D721Med (cell line): ENCODE measurements at places on chromosomes 12 and 14.

GRCh38 chr12:49672301-49673217 is 34.6 kb downstream of the FMNL3 start:
- no peak for DNase-seq

DNA sequence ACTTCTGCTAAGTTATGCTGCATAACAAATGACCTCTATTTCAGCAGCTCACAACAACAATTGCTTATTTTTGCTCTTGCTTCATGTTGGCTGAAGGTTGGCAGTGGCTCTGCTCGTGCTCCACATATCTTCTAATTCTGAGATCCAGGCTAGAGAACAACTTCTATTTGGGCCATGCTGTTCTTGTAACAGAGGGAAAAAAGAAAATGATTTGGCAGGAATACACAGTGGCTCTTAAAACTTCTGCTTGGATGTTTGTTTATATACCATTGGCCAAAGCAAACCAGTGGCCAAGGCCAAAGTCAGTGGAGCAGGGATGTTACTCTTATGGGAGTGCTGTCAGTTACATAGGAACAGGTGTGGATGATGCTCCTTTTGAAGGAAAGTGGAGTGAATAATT is 32.1 kb downstream of the GPHN start:
- DNase-seq, result no peak

DNA sequence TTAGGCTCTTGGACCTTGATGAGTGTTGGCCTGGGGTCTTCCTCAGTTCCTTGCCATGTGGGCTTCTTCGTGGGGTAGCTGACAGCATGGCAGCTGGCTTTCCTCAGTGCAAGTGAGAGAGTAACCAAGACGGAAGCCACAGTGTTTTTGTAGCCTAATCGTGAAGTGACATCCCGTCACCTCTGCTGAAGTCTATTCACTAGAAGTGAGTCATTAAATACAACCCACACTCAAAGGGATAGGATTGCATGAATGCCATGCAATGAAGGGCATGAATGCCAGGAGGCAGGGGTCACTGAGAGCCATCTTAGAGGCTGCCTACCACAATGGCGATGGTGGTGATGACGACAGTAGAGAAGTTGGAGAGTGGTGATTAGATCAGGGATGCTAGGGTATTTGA is 13.5 kb upstream of the ASIC1 start:
- DNase-seq, result no peak

DNA sequence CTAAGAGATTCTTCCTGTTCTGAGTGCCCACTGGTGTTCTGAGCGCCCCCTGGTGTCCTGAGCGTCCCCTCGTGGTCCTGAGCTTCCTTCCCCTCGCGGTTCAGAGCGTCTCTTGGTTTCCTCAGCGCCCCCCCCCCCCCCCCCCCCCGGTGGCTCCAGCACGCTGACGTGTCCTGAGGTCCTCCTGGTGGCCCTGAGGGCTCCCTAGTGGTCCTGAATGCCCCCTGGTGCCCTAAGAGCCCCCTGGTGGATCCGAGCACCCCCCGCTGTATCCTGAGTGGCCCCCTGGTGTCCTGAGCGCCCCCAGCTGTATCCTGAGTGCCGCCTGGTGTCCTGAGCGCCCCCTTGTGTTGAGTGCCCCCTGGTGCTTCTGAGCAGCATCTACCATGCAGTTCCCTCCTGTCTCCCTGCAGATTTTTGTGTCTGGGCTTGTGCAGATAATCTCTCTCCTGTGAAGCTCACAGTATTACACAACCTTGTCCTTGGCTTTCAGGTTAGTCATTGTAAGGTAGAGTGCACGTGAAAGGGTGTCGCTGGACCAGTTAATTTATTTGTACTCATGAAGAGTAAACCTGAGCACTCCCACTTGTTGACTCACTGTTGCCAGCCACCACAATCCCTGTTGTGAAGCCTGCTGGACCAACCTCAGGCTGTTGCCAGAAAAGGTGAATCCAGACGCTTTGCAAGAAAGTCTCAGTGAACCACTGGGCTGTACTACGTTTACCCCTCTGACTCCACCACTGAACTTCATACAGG is 1168.4 kb downstream of the TMEM121 start:
- DNase-seq, result no peak

DNA sequence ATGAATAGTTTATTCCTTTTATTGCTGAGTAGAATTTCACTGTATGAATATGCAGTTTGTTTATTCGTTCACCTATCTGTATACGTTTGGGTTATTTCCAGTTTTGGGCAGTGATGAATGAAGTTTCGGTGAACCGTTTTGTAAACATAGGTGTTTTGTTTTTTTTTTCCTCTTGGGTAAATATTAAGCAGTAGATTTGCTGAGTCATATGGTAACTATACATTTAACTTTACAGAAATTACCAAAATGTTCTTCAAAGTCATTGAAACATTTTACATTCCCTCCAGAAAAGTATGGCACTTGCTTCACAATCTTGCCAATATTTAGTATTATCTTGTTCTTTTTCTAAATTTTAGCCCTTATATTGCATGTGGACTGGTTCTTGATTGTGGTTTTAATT is 3.8 kb upstream of the ABCC9 start:
- DNase-seq, result no peak

GRCh38 chr12:65886996-65887395 is 62.7 kb downstream of the HMGA2 start:
- no peak for DNase-seq

GRCh38 chr12:4011597-4011996 is 138.4 kb upstream of the PARP11 start:
- no peak for DNase-seq

- no peak for DNase-seq
These were observed 102.5 kb downstream of the LGMN start for GRCh38 chr14:92645841-92646478.

DNA sequence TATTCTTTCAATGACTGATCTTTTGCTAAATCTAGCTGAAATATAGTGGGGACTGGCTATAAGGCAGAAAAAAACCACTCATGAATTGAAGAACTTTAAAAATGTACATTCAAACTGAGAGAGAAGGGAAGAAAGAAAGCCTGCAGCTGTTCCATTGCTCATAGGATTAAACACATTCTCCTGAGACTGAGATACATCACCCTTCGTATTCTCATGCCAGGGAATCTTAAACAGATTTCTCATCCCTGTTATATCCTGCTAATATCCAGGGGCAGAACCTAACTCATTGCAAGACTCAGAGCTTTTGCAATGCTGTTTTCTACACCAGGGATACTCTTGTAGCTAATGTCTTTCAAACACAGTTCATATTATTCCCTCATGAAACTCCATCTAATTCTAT is 67.2 kb upstream of the ACSS3 start:
- no peak for DNase-seq

GRCh38 chr12:114342656-114343055 is 63.3 kb downstream of the TBX5 start:
- DNase-seq, result no peak

- no peak for DNase-seq
These were observed 125.4 kb downstream of the FOXA1 start for GRCh38 chr14:37469650-37470049.

GRCh38 chr12:80565271-80565670 is 121.2 kb downstream of the PTPRQ start:
- no peak for DNase-seq

DNA sequence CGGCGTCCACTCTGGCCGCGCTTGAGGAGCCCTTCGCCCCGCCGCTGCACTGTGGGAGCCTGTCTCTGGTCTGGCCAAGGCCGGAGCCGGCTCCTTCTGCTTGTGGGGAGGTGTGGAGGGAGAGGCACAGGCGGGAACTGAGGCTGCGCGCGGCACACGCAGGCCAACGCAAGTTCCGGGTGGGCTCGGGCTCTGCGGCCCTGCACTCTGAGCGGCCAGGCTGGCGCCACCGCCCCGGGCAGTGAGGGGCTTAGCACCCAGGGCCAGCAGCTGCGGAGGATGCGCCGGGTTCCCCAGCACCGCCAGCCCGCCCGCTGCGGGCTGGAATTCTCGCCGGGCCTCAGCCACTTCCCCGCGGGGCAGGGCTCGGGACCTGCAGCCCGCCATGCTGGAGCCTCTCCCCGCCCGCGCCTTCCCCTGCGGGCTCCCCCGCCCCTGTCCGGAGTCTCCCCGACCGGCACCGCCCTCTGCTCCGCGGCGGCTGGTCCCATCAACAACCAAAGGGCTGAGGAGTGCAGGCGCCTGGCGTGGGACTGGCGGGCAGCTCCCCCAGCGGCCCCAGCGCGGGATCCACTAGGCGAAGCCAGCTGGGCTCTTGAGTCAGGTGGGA is 921.2 kb upstream of the FOXG1 start:
- DNase-seq, result no peak

GRCh38 chr14:58082491-58083098 is 69.4 kb downstream of the ARMH4 start:
- DNase-seq, result no peak

DNA sequence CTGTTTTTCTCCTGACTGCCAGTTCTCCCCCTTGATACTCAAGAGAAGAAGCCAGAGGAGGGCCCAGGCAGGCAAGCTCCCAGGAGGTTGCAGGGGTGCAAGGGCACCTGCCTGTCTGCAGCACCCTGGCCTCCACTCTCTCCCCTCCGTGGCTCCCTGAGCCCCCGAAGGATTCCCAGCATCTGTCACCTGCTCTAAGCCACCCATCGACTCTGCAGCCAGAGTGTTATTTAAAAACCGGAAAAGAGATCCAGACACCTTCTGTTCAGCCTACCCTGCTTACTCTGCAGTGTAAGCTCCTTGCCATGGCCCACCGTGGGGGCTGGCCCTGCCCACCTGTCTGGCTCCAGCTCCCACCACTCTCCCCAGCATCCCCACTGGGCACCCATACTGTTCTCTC is 121.4 kb downstream of the KSR2 start:
- DNase-seq, result peak; percentile 71

DNA sequence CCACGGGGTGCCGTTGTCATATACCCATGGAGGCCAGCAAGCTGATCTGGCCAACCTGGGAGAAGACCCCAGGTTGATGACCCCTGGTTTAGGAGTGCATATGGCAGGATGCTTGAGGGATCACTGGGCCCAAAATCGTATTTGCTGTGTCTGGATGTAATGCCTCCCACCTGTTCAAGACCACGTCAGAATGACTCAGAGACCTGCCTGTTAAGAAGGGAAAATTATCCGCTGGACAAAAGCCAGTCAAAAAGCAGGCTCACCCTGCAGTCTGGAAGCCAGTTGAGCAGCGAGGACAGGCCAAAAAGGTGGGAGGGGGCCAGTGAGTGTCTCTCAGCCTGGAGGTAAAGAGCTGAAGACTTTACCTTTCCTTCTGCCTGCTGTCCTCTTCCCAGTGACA is 449.2 kb downstream of the DPF3 start:
- no peak for DNase-seq

DNA sequence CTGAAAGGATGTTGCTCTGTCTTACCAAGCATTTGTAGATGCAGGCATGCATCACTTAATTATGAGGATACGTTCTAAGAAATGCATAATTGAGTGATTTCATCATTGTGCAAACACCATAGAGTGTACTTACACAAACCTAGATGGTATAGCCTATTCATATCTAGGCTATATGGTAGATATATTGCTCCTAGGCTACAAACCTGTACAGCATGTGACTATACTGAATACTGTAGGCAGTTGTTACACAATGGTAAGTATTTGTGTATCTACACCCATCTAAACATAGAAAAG is 75.9 kb downstream of the IFT81 start:
- DNase-seq, result no peak

GRCh38 chr14:91568626-91569025 is 58.5 kb upstream of the PPP4R3A start:
- no peak for DNase-seq

- no peak for DNase-seq
These were observed 748.8 kb downstream of the C12orf50 start for GRCh38 chr12:87280356-87280755.

GRCh38 chr14:67335781-67336180 is 23.8 kb downstream of the ATP6V1D start:
- DNase-seq, result no peak

DNA sequence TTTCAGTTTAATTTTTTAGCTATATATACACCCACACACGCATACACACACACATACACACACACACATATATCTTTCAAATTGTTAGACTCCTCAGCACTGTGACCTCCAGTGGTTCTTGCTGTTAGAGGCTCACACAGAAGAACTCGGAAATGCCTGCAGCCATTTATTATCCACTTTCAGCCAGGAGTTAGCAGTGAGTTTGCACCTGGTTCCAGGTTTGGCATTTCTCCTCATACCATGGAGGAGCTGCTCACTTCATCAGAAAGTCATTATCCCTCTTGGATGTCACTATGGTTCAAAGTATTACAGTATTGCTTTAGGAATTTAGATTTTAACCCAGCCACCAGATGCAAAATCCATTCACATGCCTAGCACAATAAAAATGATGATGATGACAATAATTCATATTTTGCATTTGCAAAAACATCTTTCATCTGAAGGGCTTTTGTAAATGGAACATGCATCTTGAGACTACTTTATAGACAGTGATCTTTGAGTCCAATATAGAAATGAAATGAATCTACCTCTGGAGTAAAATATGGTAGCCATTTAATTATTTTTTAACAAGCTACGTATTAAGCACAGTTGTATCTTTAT is 42.3 kb downstream of the NPAS3 start:
- DNase-seq, result no peak

- no peak for DNase-seq
These were observed 99.9 kb upstream of the SLC24A4 start for GRCh38 chr14:92223025-92223424.

DNA sequence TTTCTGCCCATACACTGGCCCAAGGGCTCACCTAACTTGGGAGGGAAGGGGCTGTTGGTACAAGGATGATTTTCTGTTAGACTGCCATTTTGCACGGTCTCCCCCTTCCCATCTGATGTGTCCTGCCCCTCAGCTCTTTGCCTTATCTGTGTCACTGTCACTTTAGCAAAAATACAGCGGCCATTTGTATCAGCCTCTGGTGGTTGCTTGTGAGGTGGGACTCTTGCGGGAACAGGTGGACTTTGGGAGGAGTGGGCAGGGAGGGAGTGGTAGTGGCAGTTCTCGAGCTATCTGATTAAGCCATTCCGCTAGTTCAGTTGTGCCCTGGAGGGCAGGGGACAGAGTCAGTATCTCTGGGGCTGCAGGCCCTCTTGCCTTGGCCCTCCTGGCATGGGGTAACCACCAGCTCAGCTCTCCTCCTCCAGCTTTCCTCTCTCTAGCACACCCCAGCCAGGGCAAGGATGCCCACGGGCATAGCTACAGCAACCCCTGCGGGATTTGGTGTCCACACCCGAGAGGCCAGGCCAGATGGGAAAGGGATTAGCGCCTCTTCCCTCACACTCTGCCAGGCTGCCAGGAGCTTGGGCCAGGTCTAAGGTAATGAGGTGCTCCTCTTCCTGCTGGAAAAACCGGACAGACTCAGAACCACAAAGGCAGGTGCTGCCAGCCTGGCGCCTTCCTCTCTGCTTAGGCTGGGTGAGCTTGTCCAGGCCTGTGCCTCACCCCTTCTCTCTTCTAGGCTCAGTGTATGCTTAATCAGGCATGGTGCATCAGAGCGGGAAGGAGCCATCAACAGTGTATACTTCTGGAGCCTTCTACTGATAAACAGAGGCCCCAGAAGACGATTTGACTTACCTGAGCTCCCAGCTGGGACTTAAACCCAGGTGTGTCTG is 8.7 kb downstream of the SLC48A1 start:
- DNase-seq, result peak; percentile 50

DNA sequence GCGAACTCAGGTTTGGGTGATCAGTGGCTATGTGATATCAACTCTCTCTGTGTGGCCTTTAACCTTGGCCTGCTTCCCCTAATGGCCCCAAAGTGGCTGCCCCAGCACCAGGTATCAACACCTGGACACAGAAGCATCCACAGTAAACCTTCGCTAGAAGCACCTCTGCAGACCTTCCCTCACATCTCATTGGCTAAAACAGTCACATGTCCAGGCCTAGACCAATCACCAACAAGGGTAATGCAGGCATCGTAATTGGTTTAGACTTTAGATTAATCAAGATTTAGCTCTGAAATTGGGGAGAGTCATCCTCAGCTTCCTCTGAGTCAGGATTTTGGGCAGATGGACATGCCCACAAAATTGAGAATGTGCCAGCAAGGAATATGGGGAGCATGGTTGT is 92.5 kb upstream of the MYL2 start:
- no peak for DNase-seq
